ENCODE measurements at places on chromosomes 7 and 10. TPM values are rescaled to one million over a fixed set of nuclear protein-coding genes. Genes with fewer than 3 reads are reported as not detected.

Gene UBE2D4
- total RNA-seq = 23.9 TPM

Gene COL13A1
- 1.1 TPM for total RNA-seq

Gene TMEM229A
- total RNA-seq = not detected

Gene NKX6-2
- not detected for total RNA-seq

Gene ACTL6B
- not detected for total RNA-seq

Gene CCM2
- total RNA-seq = 67.4 TPM

Gene BMPER
- total RNA-seq = 0.55 TPM

Gene TMEM178B
- total RNA-seq = 0.50 TPM

Gene AKR1D1
- total RNA-seq = not detected

- no peak for DNase-seq
Observed at GRCh38 chr10:122458693-122459092, 2.7 kb upstream of the HTRA1 start.

DNA sequence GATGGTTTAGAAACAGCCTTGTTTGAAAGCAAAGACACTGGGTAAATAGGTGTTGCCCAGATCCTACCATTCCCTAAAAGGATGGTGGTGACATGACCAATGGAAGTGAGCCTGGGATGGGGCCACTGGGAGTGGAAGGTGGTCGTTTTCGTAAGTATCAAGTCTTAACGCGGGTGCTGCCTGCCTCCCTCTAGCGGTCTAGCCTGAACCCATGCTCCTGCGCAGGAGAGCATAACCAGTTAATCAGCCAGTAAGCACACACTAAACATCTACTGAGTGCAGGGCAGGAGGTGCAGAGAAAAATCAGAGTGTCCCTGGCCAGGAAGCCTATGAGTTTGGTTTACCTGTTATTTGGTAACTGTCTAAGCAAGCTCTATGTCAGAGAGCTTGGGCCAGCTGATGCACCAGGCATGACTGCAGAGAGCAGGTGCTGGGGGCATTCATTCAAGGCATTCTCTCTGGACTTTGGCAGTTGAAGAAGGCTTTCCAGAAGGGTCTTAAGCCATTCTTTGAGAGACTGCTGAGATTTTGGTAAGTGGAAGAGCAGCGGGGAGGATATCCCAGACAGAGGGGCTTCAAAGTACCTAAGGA is 930 bp downstream of the GARIN1A start:
- no peak for DNase-seq

DNA sequence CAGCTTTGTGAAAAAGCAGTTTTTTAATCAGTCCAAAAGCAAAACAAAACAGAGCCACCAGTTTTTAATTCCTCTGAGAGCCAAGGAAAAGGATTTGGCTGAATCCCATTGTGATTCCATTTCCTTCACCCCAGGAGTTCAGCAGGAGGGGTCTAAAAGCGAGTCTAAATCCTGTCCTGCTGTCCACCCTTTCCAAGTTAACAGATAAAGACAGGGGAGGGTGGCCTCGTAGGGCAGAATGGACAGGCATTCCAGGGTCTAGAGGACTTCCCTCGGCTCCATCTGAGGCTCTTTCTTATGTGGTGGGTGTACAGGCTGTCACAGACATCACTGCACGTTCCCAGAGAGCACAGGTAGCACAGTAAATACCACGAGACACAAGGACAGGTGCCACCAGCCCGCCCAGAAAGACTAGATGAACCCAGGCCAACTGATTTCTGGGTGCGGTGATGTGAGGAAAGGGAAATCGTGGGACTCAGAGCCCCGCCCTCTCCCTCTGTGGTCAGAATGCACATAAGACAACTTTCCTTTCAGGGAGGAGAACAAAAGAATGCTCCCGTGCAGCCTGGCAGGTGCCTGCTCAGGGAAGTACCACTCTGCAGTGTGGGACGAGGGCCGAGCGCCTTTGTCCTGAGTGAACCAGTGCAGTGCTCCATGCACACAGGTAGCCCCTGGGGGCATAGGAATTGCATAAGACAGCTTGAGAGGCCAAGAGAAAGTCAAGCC is 119.7 kb downstream of the ABLIM1 start:
- DNase-seq = no peak

DNA sequence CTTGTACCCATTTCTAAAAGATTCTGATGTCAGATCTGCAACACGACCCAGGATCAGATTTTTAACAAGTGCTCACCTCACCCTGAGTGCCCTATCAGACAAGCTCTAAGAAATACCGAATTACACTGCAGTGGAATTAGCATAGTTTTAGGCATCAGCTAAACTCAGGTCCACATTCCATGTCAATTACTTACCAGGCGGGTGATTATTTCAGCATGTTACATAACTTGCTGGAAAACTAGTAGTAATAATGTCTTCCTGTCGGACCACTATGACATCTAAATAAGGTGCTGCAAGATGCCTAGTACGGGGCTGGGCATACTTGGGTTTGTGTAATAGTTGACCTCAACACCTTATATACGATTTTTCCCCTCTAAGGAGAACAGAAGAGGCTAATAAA is 21.0 kb downstream of the TRIL start:
- DNase-seq = no peak

GRCh38 chr7:37768611-37769010 is 79.8 kb upstream of the NME8 start:
- DNase-seq = no peak

- DNase-seq = no peak
Observed at GRCh38 chr7:112744818-112745217, 45.4 kb downstream of the TMEM168 start.

DNA sequence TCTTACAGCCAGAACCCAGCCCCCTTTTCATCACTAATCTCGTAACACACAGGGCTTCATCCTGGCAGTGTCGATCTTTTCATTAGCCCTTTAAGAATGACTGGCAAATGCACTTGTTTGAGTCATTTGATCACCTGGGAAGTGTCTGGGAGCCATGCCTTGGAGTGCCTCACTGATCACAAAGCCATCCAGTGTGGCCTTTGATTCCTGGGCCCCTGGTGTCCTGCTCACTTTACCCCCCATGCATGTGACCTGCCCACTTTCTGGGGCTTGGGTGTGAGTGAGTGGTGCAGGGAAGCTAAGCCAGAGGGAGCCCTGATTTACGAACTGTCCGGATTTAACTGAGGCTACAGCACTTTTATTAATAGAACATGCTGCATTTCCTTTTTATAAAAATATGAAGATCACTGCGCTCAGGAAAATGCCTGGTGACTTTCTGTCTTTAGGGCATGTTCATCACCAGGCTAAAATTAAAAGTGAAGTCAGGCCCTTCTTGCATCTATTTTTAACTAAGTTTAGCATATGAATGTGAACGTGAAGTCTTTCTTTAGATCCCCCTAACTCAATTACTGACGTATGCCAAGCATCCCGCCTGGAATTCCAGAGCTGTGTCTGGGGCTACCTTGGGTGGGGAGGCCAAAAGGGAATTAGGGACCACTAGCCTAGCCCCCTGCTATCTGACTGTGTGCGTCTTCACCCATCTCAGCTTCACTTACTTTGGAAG is 23.6 kb downstream of the RBM20 start:
- no peak for DNase-seq

DNA sequence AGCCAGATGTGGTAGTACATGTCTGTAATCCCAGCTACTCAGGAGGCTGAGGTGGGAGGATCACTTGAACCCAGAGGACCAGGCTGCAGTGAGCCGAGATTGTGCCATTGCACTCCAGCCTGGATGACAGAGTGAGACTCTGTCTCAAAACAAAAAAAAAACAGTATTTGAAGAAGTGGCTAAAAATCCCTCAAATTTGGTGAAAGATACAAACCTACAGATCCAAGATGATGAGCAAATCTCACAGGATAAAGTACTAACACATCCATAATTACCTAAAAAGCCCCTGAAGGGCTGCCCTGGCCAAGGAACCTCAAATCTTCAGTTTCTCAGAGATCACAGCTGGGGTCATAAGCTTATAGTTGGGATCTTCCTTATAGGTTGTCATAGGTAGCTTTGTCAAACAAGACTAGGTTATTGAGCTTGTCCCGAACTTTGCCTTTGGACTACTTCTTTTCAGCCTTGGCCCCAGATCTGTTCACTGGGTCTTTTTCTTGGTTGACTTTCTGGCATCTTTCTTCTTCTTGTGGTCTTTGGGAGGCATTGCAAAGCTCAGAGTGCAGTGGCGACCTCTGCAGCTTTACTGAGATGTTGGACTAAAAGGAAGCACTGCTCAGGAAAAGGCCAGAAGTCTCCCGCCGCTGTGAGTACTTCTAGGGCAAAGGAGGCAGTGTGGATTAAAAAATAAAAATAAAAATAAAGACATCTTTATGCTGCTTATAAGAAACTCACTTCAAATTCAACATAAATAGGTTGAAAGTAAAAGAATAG is 28.6 kb upstream of the SAR1A start:
- no peak for DNase-seq

DNA sequence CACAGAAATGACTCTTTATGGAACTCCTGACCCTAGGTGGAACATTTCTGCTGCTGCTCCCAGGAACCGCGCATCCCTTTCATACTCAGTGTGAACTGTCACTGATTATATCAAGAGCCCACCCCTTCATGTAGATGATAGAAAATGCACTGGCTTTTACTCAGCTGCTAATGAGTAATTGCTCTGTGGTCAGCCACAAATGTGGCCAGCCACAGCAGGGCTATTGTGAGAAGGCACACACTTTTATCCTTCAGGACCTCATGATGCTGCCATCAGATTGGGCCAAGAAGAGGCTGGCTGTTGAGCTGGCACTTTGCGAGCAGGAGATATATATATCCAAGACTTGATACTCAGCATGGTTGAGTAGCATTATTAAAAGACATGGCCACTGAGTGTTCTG is 124.7 kb downstream of the CFAP58 start:
- DNase-seq = peak; percentile 25

GRCh38 chr10:67114945-67115344 is 189.1 kb downstream of the LRRTM3 start:
- no peak for DNase-seq

GRCh38 chr7:132433301-132433700 is 143.0 kb downstream of the PLXNA4 start:
- DNase-seq = no peak

- no peak for DNase-seq
Observed at GRCh38 chr7:25517906-25518305, 289.6 kb upstream of the NPVF start.

DNA sequence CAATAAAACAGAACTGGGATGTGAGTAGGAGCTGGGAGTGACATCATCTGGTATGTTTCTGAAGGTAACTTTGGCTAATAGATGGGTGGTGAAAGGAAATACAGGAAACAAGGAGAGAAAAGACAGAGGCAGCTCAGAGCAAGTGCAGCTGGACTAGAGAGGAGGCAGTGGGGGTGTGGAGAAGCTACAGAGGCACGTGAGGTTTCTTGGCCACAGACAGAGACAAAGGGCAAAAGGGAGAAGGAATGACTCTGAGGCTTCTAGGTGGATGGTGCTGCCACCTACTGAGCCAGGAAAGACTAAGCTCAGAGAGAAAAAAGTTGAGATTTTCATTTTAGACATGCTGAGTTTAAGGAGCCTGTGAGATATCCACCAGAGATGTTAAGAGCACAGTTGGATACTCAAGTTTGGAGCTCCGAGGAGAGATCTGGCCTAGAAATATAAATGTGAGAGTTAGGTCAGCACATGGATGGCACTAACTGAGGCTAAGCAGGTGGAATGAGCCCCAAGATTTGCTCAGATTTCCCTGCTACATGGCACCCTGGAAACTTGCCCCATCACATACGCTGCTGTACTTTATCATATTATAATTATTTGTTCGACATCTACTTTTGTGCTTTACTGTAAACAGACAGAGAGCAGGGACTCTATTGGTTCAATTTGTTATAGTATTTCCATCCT is 293.0 kb upstream of the IMMP2L start:
- DNase-seq = peak; percentile 80

DNA sequence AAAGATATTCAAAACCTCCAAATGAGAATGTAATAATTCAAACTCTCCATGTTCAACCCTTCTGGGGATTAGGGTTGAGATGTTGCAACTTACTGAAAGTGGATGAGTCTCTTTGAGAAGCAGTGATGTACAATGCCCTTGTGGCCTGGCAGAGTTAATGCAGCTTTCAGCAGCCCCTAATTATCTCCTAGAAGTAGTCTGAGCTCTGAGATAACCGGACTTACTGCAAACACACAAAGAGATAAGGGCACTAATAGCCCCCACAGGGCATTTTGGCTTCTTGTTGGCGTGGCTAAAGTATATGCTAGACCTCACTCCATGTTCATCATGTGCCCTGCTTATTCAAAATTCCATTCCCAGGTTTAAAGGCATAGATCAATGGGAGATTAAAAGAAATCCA is 404.7 kb downstream of the NEBL start:
- peak; percentile 5 for DNase-seq

DNA sequence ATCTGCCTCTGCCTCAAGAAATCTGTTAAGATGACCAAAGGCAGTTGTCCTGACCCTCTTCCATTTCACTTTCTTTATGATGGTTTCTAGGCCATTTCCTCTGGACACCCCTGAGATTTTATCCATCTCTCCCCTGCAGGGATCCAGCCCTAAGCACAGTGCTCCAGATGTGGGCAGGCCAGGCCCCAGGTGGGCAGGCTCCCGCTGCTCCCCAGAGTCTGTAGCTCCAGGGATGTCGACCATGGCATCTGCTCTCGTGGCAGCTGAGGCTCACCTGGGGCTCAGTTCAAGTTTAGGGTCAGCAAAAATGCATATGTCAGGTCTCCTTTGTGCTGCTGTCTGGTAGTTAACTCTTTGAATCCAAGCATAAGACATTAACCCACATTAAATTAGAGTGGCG is 11.8 kb downstream of the CEP41 start:
- no peak for DNase-seq

GRCh38 chr10:133342942-133343341 is 4.2 kb upstream of the PRAP1 start:
- no peak for DNase-seq

DNA sequence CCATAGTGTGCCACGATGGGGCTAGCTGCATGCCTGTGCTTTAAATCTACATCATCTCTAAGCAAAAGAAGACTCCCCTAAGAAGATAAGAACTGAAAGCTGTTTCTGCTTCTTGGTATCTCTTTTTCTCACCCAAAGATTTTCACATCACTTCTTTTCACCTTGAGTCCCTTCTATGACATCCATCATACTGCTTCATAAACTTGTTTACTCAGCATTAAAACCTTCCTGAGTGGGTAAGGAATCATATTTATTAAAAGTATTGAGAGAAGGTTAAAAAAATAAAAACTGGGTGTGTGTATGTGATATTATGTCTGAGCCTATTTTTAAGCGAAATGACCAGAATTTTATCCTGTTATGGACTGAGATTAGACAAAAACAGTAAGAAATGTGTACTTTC is 150.3 kb downstream of the HPSE2 start:
- no peak for DNase-seq

DNA sequence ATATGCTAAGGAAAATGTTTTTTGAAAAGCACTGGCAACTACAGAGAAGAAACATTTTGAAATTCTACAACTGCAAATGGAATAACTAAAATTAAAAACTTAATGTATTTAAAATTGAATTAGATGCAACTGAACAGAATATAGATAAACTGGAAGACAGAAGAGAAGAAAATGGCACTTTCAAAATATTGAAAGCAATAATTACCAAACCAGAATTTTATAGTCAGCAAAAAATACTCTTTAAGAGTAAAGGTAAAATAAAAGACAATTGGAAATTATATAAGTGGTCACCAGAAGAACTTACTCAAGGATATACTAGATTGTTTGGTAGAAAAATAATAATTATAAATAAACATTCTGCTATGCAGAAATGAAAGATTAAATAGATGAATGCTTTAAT is 927.7 kb upstream of the ZWINT start:
- no peak for DNase-seq

- DNase-seq = no peak
Observed at GRCh38 chr7:157978766-157979165, 608.9 kb downstream of the PTPRN2 start.

GRCh38 chr7:150968734-150969372 is 9.3 kb downstream of the KCNH2 start:
- no peak for DNase-seq

- DNase-seq = no peak
Observed at GRCh38 chr7:27779873-27780272, 39.9 kb downstream of the TAX1BP1 start.

- no peak for DNase-seq
Observed at GRCh38 chr7:50771120-50772002, 11.3 kb downstream of the GRB10 start.
